ENCODE measurements at places on chromosomes 7 and 10.

DNA sequence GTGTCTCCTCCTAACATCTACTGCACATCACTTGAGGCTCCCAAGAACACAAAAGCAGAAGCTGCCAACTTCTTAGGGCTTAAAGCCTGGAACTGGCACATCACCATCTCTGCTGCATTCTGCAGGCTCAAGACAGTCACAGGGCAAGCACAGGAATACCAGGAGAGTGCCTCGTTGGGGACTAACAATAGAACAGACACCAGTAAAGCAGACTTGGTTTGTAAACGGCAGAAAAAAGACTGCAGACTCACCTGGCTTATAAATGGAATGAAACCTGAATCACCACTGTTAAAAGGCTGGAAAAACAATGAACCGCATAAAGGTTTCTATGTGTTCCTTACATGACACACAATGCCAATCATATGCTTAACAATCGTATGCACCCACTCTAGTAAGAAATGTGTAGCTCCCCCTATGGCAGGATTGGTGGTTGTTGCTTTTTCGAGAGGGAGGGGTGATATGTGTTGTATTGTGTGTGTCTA, 12.8 kb downstream of the RHEB start:
- no peak for DNase-seq

DNA sequence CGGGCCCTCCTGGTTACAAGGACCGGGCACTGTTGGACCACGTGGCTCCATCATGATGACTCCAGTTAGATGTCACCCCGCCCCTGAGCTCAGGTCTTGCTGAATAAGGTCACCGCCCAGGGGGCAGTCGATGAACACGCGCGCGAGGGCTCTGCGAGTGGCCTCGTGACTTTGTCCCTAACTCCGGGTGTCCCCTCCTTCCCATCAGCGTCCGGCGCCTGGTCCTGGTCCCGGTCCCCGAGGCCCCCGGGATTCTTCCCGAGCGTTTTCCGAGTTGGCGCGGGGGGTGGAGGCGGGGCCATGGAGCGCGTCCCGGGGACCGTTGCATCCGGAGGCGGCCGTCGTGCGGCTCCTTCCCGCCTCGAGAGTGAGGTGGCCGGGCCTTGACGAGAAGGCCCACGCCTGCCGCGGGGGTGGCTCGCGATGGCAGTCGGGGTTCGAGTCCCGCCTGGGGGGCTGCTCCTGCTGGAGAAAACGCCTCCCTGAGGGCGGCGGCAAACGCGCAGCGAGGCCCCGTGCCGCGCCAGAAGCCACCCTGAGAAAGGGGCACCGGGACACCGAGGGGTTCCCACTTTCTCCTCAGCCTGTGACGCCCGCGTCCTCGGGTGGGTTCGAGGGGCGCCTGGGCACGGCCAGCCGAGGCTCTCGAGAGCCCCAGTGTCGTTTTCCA, 569 bp upstream of the NPTX2 start:
- no peak for DNase-seq

- DNase-seq: no peak
Measured at GRCh38 chr7:1646957-1647891, 22.9 kb upstream of the ELFN1 start.

- no peak for DNase-seq
Measured at GRCh38 chr7:103727982-103728610, 261.4 kb downstream of the RELN start.

DNA sequence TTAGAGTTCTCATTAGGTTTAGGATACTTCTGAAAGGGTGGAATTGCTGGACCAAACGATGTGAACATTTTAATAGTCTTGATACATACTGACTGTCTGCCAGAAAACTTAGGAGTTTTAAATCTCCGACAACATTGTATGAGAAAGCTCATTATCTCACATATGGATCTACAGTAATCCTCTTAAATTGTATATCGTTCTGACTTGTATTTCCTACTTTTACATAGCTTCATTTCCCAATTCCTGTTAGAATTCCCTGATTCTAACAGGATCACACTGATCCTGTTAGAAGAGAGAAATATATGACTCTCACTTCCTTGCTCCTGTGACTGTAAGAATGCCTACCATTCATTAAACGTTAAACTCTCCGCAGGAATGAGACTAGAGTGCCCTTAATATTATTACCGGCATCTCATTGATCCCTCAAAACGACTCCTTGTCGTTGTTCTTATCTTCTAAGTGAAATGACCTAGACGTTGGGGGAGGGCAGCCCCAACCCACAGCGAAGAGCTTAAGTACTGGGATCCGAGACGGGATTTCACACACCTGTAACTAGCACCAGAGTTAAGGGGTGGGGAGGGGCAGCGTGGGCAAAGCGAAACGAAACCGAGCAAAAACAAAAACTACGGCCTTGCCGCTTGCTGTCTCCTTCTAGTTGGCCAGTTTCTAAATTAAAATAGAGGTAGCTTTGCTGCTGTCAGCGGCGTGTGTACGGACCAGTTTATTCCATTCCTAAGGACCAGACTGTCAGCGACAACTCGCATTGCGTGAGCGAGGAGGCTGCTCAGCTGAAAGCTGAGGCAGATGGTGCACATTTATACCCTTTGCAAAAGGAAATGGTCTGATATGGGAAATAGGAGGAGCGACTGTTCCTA, 678 bp upstream of the TMEM106B start:
- DNase-seq: peak; percentile 79

GRCh38 chr7:25562673-25563182, 334.4 kb upstream of the NPVF start:
- DNase-seq: no peak

GRCh38 chr10:91758303-91759146, 39.7 kb upstream of the TNKS2 start:
- peak; percentile 67 for DNase-seq

- DNase-seq: no peak
Measured at GRCh38 chr7:36272567-36273269, 116.9 kb upstream of the ANLN start.

DNA sequence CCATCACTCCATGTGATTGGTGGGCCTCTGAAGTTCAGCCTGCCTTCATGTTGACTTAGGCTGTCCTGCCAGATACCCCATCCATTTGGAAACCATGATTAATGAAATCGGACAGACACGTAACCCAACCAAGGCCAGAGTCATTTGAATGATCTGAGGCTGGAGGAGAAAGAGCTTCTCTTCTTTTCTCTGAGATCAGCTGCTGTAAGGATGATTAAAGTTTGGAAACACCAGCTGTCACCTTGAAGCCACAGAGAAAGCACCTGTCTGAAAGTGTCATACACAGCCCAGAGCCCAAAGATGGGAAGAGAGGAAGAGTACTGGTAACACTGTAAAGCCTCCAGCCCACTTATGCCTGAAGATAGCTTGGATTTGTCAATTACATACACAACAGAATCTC, 22.9 kb downstream of the NEBL start:
- DNase-seq: no peak

DNA sequence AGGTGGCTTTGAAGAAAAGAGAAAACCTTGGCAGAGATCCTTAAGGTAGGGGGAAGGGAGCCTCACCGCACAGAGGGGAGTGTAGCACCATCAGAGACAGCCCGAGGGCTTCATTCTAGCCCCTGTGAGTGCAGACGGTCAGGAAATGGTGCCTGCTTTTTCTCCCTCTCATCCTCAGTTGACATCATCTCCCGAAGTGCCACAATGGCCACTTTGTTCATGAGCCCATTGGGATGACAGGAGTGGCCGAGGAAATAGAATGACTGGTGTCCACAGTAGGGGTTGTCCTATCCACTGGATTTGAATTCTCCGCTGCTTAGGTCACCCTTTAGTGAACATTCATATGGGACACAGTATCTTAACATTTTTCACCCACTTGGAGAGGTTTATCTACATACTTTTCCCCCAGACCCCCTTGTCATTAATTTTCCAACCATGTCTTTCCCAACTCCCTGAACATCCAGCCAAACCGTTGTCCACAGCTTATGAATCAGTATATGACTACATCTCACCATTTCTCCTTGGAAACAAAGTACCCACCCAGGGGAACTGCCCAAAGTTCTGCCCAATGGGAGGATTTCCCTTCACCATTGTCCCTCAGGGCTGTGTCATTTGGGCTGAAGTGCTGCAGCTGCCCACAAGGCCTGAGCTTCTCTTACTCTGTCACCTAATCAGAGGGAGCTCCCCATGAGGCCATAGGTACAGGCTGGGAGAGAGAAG, 108.8 kb downstream of the ADCY1 start:
- DNase-seq: no peak

DNA sequence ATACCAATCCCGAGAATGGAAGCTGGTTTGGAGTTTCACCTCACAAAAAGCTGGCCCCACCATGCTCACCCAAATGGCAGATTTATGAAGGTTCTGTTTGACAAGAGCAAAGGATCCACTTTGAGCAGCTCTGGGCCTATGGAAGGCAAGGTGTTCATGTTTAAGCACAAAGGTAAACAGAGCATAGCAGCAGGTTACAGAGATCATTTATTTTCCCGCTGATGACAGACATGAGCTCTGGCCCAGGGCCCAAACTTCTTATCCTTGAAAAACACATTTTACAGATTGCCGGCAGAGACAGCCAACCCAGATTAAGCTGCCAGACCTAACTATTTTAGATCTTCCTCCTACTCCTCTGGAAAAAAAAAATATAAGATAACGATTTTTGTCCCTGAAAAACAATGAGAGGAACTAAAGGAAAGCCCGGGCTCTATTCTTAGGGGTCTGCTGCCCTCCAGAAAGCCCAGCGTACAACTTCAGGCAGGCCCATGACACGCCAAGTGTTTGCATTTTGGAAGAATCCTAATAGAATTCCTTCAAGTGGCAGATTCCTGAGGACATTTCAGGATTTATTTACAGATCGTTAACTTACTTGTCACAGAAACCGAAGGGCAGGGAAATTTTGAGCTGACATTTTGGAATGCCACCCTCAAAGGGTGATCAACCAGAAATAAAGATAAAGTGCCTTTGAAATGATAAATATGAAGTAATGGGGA, 40.0 kb downstream of the SYPL1 start:
- no peak for DNase-seq

- no peak for DNase-seq
Measured at GRCh38 chr10:74923556-74923955, 97.2 kb downstream of the KAT6B start.

GRCh38 chr7:1021366-1021765, 23.0 kb upstream of the GPR146 start:
- no peak for DNase-seq

GRCh38 chr10:43082087-43082486, 5.2 kb downstream of the RET start:
- DNase-seq: no peak

DNA sequence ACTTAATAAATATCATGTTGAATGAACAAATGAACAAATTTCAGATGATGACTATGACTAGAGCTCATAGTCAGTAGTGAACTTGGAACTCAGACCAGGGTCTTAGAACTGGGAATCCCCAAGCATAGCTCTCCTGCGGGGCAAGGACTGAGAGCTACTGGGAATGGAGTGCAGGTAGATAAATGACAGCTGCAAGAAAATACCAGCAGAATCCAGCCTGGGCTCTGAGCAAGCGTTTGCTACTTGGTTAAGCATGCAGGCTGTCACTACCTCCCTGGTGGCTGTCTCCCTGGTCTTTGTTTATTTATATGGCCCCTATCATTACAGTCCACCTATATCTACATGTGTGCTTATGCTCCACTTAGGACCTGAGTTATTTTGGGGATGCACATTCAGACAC, 208.4 kb downstream of the POU6F2 start:
- DNase-seq: no peak

GRCh38 chr10:10540398-10540797, 477.3 kb upstream of the CELF2 start:
- DNase-seq: no peak

GRCh38 chr10:95333997-95334804, 43.4 kb upstream of the PDLIM1 start:
- peak; percentile 54 for DNase-seq

DNA sequence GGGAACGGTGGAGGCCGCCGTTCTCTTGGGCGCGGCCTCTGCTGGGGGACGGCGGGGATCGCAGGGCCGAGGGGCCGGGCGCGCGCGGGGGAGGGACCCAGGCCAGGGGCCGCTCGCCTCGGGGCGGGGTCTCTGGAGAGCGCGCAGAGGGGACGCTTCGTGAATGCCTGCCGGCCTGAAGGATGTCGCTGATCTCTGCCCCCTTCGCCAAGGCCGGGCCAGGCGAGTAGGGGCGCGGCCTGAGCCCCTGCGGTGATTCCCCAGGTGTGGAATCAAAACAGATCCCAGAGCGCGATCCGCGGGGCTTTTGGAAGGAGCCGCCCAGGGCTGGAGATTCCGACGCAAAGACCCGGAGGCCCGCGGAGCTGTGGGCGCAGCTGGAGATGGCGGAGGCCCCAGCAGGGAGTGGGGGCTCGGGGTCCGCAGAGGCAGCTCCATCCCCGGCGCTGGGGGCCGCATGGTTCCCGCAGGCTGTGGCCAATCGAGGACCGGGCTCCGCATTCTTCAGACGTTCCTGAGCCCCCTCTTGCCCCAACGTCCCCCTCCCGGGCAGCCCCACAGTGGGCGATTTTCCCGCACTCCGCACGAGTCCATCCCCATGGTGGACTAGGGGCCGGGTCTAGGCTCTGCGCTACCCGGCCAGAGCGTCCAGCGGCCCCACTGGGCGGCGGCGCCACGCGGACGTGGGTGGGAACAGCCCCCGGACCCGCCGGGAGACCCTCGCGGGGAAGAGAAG, 166.0 kb downstream of the ACTR3B start:
- DNase-seq: no peak

DNA sequence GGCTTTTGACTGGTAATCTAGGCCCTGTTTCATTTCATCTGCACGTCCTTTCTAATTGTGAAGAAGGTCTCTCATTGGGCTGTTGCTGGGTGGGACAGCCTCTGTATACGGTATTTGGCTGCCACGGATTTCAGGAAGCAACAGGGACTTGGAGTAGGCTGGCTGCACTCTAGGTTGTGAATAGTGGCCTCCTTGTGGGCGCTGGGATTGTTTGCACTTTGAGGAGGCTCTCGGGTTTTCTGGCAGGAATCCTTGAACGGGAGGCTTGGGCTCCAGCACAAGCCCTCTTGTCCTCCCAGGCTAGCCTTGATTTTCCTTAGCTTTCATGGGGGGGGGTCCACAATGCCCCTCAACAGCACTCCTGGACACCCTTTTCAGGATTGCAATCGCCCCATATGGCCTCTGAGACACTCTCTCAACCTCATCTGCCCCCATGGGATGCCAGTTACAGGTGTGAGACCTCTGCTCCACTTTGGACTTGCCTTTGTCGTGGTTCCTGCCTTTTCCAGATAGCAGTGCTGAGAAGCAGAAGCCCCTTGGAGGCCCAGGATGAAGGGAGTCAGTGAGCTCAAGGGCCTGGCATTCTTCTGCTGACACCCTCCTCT, 33.9 kb upstream of the ZNF273 start:
- no peak for DNase-seq

GRCh38 chr7:2517026-2517425, 2.5 kb upstream of the LFNG start:
- DNase-seq: peak; percentile 49

DNA sequence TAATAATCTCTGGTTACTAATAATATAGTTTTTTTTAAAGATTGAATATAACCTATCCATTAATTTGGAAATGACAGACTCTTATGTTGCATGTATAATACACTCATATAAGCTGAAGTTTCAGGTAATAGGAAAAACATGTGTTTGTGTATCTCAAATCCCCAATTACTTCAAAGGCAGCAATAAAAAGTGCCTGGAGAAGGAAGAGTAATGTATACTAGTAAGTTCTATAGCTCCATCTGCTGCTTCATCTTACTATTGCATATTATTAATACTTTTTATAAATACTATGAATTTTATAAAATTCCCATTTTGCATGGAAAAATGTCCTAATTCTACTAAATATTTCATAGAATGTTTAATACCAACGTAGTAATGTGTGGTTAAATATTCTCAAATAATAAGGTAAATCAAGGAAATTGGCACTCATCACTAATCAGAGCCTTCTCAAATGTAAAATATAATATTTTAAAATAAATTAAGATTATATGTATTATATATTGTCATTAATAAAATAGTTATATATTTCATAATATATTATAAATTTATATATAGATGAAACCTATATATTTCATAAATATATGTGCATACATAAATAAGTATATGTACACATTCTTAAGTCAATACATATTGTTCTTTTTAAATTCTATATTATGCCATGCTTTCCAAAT, 311.9 kb downstream of the HGF start:
- peak; percentile 71 for DNase-seq

Measured in SW 1271 (cell line).